ENCODE measurements at places on chromosomes 2 and 18.
A peak's percentile ranks its signal among the peaks of the same experiment; 100 is the strongest.

GRCh38 chr2:20015482-20016083 is 3.1 kb upstream of the MATN3 start:
- peak; percentile 34 for DNase-seq

- DNase-seq = peak; percentile 80
These were observed 122.6 kb downstream of the METTL4 start for GRCh38 chr18:2448565-2449151.

GRCh38 chr18:3481696-3482210 is 31.8 kb downstream of the TGIF1 start:
- peak; percentile 47 for DNase-seq

DNA sequence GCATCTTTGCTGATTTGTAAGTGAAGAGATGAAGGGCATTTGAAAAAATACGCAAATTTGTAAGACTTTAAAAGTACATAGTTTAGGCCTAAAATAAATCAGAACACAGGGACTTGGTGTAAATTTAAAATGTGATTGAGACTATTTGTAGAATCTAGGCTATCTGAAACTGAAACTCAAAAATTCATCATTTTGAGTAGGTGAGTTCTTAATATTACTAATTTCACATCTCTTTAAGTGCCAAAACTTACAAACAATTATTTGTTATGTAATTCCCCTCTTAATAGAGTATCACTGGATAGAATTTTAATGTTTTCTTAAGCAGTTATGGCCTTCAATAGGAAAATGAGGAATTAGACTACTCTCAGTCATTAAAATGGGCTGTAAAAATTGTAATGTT is 14.0 kb upstream of the HRH4 start:
- DNase-seq = no peak
